ENCODE measurements at places on chromosomes 7 and 10. TPM values are rescaled to one million over a fixed set of nuclear protein-coding genes. Genes with fewer than 3 reads are reported as not detected.

The ITIH2 gene
- total RNA-seq: not detected

The NACAD gene
- total RNA-seq: 3.2 TPM

The NANOS1 gene
- total RNA-seq: 3.2 TPM

The KIAA1549 gene
- 2.6 TPM for total RNA-seq

The RBP3 gene
- not detected for total RNA-seq

The CHN2 gene
- total RNA-seq: not detected

The GIMAP5 gene
- total RNA-seq: not detected

- DNase-seq: peak; percentile 88
These were observed 291.8 kb downstream of the CRPPA start for GRCh38 chr7:16129431-16130110.

- no peak for DNase-seq
These were observed 5.4 kb downstream of the CEP41 start for GRCh38 chr7:130435311-130435854.

- no peak for DNase-seq
These were observed 26.6 kb downstream of the LCOR start for GRCh38 chr10:96858706-96859050.

GRCh38 chr7:129750091-129750490, 138.6 kb downstream of the NRF1 start:
- no peak for DNase-seq

- DNase-seq: no peak
These were observed 42.5 kb upstream of the LRGUK start for GRCh38 chr7:134084488-134085144.

GRCh38 chr7:29805886-29806207, 461 bp upstream of the WIPF3 start:
- DNase-seq: no peak

Measured in M059J (cell line).